ENCODE measurements at places on chromosomes 7 and 10. TPM values are rescaled to one million over a fixed set of nuclear protein-coding genes. Genes with fewer than 3 reads are reported as not detected.

Gene OR13A1
- total RNA-seq: 0.10 TPM

Gene TMEM229A
- total RNA-seq: not detected

Gene OR2A1
- total RNA-seq: not detected

Gene MACC1
- total RNA-seq: 1.0 TPM

Gene SPDYE2B
- total RNA-seq: 0.21 TPM

Gene OR2A12
- total RNA-seq: not detected

Gene FOXI2
- not detected for total RNA-seq

Gene IDI2
- total RNA-seq: not detected

Gene C7orf33
- not detected for total RNA-seq

Gene CREB5
- 17.8 TPM for total RNA-seq

Gene USP6NL
- total RNA-seq: 14.7 TPM

Gene AQP1
- total RNA-seq: 0.42 TPM

Gene FAM241B
- total RNA-seq: not detected

Gene NRAP
- not detected for total RNA-seq

Gene ARHGEF5
- 5.1 TPM for total RNA-seq

Gene GPR15LG
- total RNA-seq: not detected

Gene ADCY1
- under 0.01 TPM for total RNA-seq

Gene PCLO
- total RNA-seq: not detected

Gene BZW2
- total RNA-seq: 21.3 TPM

Gene TMEM140
- total RNA-seq: 51.4 TPM

Gene TMEM225B
- total RNA-seq: 1.4 TPM

Gene SHTN1
- 10.0 TPM for total RNA-seq

Gene VAX1
- not detected for total RNA-seq

Gene UFSP1
- 1.5 TPM for total RNA-seq

Gene ARHGAP22
- 1.2 TPM for total RNA-seq

Gene WNT2
- under 0.01 TPM for total RNA-seq

Gene BAIAP2L1
- 0.31 TPM for total RNA-seq

Gene FXYD4
- not detected for total RNA-seq

Gene LRIT1
- total RNA-seq: not detected

Gene KIF11
- 0.84 TPM for total RNA-seq

Gene HYAL4
- not detected for total RNA-seq

Gene GRIFIN
- not detected for total RNA-seq

Gene SFTPA2
- total RNA-seq: not detected

Gene ZNF438
- total RNA-seq: 2.2 TPM

Gene KCND2
- total RNA-seq: not detected

Gene PTF1A
- total RNA-seq: not detected

Measured in mononuclear cell (primary cell).